Peyer's patch (tissue), 4 donors: ENCODE measurements at places on chromosomes 12 and 14.
A peak's percentile ranks its signal among the peaks of the same experiment; 100 is the strongest.

GRCh38 chr12:123597100-123597499 lies 4.8 kb upstream of the DDX55 start:
- no peak for DNase-seq
- no peak overlapping the region for H3K27ac ChIP-seq
- no peak overlapping the region for H3K4me3 ChIP-seq

DNA sequence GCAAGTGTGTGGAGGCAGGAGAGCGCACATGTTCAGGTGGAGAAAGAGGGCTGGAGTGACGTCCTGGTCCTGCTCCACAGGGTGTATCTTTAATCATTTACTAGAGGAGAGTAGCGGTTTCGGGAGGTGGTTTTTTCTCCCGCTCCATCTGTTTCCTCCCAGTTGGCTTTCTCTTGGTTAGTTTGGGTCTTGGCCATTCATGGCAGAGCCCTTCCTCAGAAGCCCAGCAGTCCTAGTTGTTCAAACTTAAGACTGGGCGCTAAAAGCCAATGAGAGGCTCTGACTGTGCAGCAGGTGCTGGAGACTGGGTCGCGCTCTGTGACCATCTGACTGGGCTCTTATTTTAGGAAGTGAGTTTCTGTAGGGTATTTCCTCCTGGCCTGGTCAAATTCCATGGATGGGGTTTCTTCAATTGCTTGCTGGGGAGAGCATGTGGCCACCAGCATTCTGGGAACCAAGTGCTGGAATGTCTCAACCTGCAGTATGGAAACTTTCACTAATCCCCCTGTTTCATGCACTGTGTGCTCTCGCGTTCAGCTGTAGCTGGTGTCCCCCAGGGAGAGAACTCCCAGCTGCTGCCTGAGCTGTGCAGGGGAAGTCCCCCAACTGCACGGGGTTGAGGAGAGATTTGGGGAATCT lies 27.4 kb upstream of the TSPAN9 start:
- H3K36me3 ChIP-seq: no peaks in the 10 kb centered on the region
- no peaks in the 10 kb centered on the region for H3K4me1 ChIP-seq
- DNase-seq: no peak
- H3K27ac ChIP-seq: no peak overlapping the region
- no peak overlapping the region for H3K4me3 ChIP-seq

DNA sequence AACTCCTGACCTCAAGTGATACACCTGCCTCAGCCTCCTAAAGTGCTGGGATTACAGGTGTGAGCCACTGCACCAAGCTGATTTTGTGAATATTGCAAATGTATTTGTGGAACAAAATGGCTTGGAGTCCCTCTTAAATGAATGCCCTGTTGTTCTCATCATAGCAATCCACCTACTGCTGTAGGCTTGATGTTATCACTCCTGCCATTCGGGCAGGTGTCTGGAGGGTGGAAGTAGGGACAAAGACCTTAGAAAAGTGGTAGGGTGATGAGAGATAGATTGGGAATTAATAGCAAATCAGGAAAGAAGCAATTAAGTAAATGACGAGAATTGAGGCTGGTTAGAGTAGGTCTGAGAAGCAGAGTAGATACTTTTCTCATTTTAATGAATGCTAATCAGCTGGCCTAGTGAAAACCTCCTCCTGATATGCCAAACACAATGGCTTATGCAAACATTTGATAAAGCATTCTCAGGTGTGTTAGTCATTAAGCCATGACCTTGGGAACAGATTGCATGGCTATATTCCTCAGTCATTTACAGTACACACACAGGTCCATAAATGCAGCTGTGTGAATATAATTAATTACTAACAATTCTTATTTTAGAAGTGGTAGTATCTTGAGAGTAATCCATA lies 60.5 kb upstream of the USP44 start:
- H3K27me3 ChIP-seq: no peaks in the 10 kb centered on the region
- no peaks in the 10 kb centered on the region for H3K4me1 ChIP-seq
- no peak for DNase-seq
- no peak overlapping the region for H3K4me3 ChIP-seq
- H3K27ac ChIP-seq: no peak overlapping the region
- H3K36me3 ChIP-seq: no peaks in the 10 kb centered on the region

DNA sequence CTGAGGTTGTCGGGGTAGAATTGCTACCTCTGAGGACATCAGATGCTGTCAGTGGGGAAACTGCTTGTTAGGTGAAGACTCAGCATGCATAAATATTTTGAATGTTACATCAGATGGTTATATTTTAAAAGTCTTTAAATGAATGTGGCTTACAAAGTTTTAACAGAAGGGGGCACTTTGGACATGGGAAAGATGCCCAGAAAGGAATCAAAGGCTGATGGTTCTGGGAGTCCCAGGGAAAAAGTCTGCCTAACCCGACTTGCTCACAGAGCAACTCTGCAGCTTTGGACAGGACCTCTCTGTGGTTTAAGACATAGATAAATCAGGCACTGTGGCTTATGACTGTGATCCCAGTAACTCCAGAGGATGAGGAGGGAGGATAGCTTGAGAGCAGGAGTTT lies 474.9 kb downstream of the ATP23 start:
- H3K36me3 ChIP-seq: no peaks in the 10 kb centered on the region
- H3K27me3 ChIP-seq: no peaks in the 10 kb centered on the region
- DNase-seq: no peak
- no peak overlapping the region for H3K4me3 ChIP-seq

GRCh38 chr12:27971606-27972005 lies 927 bp downstream of the PTHLH start:
- H3K4me3 ChIP-seq: no peak overlapping the region
- no peak overlapping the region for H3K27ac ChIP-seq
- no peaks in the 10 kb centered on the region for H3K36me3 ChIP-seq
- H3K27me3 ChIP-seq: peaks cover 46% of the 10 kb centered on the region
- no peak for DNase-seq

DNA sequence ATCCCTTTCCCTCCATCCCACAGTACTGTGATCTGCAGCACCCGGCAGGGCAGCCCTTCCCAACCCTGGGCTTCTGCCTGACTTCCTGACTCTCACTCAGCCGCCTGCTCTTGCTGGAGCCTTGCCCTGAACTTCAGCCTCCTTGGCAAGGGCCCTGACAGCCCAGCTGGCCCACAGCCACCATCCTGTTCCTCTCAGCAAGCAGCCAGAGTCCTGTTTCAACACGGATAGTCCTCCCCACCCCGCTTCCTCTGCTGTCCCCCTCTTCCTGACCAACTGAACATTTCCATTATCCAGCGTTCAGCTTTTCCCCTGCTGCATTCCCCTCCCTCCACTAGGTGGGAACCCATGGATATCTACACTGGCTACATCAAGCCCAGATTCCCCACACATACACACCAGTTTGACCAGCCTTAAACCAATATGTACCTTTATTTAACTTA lies 74.0 kb upstream of the MDM1 start:
- peak; percentile 92 for DNase-seq
- H3K4me1 ChIP-seq: no peaks in the 10 kb centered on the region
- no peaks in the 10 kb centered on the region for H3K36me3 ChIP-seq

GRCh38 chr14:28902930-28903329 lies 136.3 kb downstream of the FOXG1 start:
- no peak overlapping the region for H3K27ac ChIP-seq
- no peaks in the 10 kb centered on the region for H3K4me1 ChIP-seq
- no peaks in the 10 kb centered on the region for H3K27me3 ChIP-seq
- H3K36me3 ChIP-seq: no peaks in the 10 kb centered on the region

- H3K27me3 ChIP-seq: no peaks in the 10 kb centered on the region
- H3K27ac ChIP-seq: no peak overlapping the region
- DNase-seq: no peak
- H3K36me3 ChIP-seq: no peaks in the 10 kb centered on the region
- no peak overlapping the region for H3K4me3 ChIP-seq
- no peaks in the 10 kb centered on the region for H3K4me1 ChIP-seq
These were observed 8.1 kb upstream of the LHX5 start for GRCh38 chr12:113479590-113480335.

DNA sequence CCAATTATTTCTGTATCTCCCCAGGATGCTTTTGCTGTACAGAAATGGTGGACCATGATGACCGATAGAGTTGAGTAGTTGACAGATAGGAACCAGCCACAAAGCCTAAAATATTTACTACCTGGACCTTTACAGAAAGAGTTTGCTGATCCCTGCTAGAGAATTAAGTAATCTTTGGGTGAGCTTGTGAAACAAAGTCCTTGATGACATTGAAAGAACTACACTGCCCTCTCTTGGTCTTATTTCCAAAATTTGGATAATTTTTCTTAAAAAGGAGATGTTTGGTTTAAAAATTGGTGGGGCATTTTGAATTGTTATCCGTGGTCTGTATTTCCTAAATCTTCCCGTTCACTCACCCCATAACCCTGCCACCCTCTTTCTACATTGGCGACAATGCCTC lies 13.7 kb upstream of the TCTN1 start:
- H3K36me3 ChIP-seq: no peaks in the 10 kb centered on the region
- H3K4me1 ChIP-seq: no peaks in the 10 kb centered on the region
- H3K27ac ChIP-seq: no peak overlapping the region
- no peak overlapping the region for H3K4me3 ChIP-seq

DNA sequence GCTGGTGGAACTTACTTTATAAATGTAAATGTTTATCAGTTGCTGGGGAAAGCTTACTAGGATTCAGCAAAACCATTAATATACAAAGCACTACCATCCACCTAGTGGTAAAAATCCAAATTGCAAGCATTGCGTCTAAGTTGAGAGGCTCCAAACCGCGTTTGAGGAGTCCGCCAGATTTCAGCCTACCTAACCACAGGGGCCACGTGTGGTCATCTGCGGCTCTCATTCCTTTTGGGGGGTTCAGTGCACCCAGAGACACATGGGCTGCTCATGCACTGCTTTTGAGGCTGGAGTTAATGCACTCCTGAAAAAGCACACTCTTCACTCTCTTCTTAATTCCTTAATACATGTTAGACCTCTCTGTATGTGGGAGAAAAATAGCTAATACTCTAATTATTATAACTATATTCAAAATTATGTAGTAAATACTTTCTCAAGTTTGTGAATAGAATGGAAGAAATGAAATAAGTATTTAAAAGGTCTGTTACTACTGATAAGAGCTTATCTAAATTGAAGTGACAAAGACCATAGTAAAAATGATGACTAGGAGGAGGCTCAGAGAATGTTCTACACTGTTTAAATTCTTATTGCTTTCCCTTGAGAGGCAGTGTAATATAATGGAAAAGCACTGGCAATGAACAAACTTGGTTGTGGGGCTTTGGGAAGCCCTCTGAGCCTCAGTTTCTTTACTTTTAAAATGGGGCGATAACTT lies 41.4 kb upstream of the MANSC4 start:
- DNase-seq: peak; percentile 51
- no peak overlapping the region for H3K27ac ChIP-seq
- no peaks in the 10 kb centered on the region for H3K4me1 ChIP-seq
- no peaks in the 10 kb centered on the region for H3K36me3 ChIP-seq

- no peaks in the 10 kb centered on the region for H3K4me1 ChIP-seq
- DNase-seq: no peak
- H3K27ac ChIP-seq: no peak overlapping the region
- H3K4me3 ChIP-seq: no peak overlapping the region
- no peaks in the 10 kb centered on the region for H3K36me3 ChIP-seq
These were observed 121.0 kb upstream of the VRK1 start for GRCh38 chr14:96676166-96676565.

GRCh38 chr12:75525263-75525662 lies 13.9 kb upstream of the KRR1 start:
- H3K4me3 ChIP-seq: no peak overlapping the region
- H3K27ac ChIP-seq: no peak overlapping the region
- H3K36me3 ChIP-seq: no peaks in the 10 kb centered on the region
- H3K27me3 ChIP-seq: no peaks in the 10 kb centered on the region
- DNase-seq: no peak

DNA sequence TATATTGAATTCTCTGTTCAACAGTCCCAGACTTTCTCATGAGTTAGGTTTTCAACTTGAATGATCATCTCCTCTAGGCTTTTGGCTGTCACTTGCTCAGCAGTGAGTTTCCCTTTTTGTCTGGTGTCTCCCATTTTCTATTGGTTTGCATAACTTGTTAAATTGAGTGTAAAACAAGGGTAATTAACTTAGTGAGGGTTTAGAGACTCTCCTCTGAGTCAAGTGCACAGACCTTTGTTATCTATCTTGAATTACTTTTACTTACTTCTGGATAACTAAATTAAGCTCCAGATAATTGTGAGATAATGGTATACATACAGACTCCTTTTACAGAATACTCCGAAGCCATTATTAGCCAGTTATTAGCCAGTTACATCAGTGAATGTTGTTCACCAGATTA lies 22.0 kb downstream of the MLXIP start:
- H3K27ac ChIP-seq: peak overlapping the region; percentile 83
- no peak overlapping the region for H3K4me3 ChIP-seq
- DNase-seq: no peak
- H3K27me3 ChIP-seq: no peaks in the 10 kb centered on the region
- H3K36me3 ChIP-seq: no peaks in the 10 kb centered on the region

DNA sequence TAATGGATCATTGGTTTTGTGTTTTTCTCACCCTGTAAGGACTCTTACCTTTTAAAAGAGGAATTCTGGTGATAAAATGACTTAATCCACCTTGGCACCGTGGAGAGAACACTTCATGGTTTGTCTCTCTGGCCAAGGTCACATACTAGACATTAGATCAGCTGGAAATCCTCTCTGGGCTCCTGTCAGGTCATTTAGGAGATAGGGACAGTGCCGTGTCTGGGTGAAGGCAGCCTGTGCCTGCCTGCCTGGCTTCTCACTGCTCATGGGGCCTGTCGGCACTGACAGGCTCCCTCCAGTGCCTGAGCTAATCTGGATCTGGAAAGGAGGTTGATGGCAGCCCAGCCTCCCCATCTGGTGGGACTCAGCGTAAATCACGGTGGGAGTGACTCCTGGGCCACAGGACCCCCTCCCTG lies 5.7 kb downstream of the CRADD start:
- peaks cover 15% of the 10 kb centered on the region for H3K4me1 ChIP-seq
- DNase-seq: no peak
- no peak overlapping the region for H3K27ac ChIP-seq
- H3K27me3 ChIP-seq: no peaks in the 10 kb centered on the region

DNA sequence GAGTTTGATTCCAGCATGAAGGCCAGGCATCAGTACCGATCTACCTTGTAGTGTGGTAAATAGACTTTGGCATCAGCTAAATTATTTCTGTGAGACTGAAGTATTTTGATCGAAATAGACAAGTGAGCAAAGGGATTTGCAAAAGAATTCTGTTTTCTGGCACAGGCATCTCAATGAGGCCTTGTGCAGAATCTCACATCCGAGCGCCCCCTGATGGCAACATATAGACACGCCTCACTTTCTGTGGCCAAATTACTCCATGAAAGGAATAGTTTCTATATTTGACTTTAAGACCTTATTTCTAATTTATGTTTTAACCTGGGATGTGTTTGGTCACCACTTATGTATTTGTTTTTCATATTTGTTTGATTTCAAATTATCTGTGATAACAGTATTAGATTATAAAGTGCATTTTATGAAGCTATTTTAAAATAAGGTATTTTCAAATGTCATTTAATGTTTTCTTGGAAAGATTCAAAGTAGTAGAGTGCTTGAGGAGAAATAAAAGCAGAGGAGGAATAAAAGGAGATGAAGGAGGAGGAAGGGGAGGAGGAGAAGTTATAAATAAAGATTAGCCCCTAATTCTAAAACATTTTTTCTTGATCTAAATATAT lies 731.9 kb downstream of the NRXN3 start:
- no peak overlapping the region for H3K27ac ChIP-seq
- no peaks in the 10 kb centered on the region for H3K36me3 ChIP-seq
- no peak overlapping the region for H3K4me3 ChIP-seq
- no peak for DNase-seq
- H3K4me1 ChIP-seq: no peaks in the 10 kb centered on the region
- no peaks in the 10 kb centered on the region for H3K27me3 ChIP-seq
